HT-29 (cell line): ENCODE measurements at places on chromosomes 2 and 18. TPM values are rescaled to one million over a fixed set of nuclear protein-coding genes. Genes with fewer than 3 reads are reported as not detected.

USP34 gene
- 35.4 and 40.6 TPM in 2 replicates for total RNA-seq

VSNL1 gene
- total RNA-seq: not detected in 2 replicates

TOGARAM2 gene
- total RNA-seq: 0.20 and 0.83 TPM in 2 replicates

PFN4 gene
- not detected in 2 replicates for total RNA-seq

TGIF1 gene
- 241 and 264 TPM in 2 replicates for total RNA-seq

RPE gene
- 63.9 and 68.6 TPM in 2 replicates for total RNA-seq

LONRF2 gene
- total RNA-seq: 0.29 and 0.79 TPM in 2 replicates

ADRA2B gene
- 0.46 TPM in 1 of 2 replicates, not detected in the other for total RNA-seq

MOGAT1 gene
- not detected in 2 replicates for total RNA-seq

FOXI3 gene
- not detected in 2 replicates for total RNA-seq

IL1F10 gene
- 0.42 TPM in 1 of 2 replicates, not detected in the other for total RNA-seq

ZNF804A gene
- not detected in 2 replicates for total RNA-seq
